ENCODE measurements at places on chromosomes 12 and 14.

DNA sequence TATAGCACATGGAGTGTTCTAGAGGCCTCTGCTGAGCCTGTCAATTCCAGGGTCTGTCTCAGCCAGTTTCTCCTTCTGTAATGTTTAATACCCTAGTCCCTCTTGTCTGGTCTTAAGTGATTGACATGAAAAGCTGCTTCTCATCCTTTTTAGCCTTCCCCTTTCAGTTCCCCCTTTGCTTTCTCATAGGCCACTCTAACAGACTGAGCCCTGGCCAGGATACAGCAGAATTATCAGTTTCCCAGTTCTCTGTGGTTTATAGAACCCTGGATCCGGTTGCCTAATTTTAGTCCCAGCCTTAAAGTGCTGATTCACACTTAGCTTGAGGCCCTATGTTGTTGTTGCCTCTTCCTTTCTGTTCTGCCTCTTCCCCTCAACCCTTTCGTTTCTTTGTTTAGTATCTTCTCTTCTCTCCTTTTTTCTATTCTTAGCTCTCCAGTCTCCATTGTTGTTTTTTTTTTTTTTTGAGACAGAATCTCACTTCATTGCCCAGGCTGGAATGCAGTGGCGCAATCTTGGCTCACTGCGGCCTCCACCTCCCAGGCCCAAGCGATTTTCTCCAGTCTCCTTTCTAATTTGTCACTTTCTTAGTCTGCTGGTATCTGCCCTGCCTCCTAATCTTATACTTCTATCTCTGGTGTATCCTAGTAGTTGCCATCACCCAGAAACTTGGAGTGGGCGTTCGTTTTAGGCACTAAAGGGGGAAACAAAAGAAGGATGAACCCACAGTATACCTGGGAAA is 2.9 kb upstream of the BIN2 start:
- peak; percentile 30 for DNase-seq

DNA sequence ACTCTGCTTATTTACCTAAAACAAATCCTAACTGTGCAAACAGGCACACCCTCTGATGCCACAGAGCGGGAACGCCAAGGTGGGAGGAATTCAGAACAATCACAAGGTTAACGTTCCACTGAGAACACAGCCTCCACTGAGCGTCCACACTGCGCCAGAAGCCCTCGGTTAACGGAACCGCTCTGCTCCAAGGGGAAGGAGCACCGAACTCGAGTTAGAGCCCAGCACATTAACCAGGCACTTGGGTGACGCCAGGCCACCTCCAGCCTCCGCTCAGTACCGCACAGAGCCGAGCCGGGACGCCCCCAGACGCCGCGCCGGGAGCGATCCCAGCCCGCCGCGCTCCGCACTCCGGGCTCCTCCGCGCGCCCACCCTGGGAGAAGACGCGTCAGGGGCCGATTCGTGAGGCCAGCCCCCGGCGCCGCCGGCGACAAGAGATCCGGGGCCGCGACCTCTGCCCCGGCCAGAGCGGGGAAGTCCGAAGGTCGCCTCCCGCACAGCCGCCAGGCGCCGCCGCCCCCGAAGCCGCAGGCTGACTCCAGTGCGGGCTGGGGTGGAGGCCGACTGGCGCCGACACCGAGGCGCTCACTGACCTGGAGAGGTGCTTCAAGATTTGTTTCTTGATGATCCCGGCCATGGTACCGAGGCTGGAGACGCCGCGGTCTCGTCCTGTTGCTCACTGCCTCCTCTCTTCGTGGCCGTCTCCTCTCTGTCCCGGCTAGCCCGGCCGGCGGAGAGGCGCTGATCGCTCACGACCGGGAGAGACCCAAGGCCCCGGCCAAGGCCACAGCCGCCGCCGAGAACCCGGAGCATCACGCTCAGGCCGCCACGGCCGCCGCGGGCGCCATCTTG is 450 bp downstream of the BLTP3B start:
- DNase-seq = peak; percentile 65

- DNase-seq = no peak
Measured at GRCh38 chr14:83023369-83023768, 1489.7 kb upstream of the SEL1L start.

DNA sequence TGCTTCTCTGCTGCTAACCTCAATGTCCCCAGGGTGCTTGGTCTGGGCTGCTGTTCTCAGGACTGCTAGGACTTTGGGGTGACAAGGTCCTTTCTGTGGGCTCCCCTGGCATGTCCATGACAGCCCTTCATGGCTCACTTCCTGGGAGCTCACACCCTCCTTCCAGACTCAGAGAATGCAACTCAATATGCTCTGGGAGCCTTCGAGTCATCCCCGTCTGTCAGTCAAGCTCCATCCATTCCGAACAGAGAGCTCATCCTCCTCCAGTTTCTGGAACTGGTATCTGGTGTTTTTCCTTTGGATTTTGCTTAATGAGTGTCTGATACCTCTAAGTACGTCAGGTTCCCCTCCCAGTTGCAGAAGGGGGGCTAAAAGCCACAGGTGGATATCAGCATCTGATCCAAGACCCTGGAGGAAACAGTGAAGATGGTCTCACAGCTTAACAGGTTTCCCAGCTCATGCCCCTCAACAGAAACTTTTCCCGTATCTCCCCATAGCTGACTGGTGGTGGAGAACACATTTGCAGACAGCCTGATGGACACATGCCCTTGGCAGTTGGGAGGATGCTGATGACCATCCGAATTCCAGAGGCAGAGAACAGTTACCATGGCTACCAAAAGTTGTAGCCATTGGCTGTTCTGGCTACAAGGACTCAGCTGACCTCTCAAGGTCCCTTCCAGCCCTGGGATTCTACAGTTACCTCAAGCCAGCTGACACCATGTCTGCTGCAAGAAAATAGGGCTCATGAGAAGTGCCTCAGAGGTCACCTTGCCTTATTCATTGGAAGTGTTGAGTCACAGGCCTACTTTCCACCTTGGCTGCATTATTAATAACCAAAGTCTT is 9.5 kb upstream of the RAB35 start:
- DNase-seq = no peak

DNA sequence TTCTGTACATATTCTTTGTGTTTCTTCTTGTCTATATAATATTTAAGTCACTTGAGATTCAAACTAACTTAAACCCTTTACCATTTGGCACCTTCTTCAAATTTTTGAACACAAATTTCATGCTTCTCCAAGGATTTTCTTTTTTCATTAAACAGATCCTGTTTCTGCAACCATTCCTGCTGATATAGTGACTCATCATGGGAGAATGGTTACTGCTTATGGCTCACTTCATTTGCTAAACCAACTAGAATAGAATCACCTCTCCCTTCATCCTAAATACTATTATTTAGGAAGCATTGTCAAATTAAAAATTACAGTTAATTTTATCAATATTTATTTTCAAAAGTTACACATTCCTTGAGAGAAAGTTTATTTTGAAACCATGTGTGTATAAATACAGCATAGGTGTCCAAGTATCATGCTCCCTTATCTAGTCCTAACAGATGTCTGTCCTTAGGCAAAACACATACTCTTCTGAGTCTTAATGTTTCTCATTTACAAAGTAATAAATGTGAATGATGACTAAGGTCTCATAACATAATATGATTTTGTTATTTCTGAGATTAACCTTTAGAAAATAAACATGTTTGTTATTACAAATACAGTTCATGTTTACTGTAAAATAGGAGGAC is 40.7 kb downstream of the PLCZ1 start:
- DNase-seq = peak; percentile 40

GRCh38 chr12:49916129-49916919 is 12.6 kb upstream of the FAIM2 start:
- DNase-seq = no peak

DNA sequence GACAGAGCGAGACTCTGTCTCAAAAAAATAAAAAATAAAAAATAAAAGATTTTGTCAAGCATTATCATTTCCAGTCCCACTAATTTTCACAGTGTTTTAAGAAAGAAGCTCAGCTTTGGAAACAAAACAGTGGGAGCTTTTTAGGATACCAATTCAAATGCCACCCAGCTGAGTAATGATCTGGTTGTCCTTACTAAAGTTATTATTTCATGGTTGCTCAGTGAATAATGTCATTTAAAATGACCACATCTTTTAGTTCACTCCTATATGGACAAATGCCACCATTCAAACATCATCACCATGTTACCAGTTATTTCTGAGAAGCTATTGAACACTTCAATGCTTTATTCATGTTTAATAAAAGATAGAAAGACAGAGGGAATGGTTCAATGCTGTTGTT is 365.0 kb downstream of the CCER1 start:
- no peak for DNase-seq

DNA sequence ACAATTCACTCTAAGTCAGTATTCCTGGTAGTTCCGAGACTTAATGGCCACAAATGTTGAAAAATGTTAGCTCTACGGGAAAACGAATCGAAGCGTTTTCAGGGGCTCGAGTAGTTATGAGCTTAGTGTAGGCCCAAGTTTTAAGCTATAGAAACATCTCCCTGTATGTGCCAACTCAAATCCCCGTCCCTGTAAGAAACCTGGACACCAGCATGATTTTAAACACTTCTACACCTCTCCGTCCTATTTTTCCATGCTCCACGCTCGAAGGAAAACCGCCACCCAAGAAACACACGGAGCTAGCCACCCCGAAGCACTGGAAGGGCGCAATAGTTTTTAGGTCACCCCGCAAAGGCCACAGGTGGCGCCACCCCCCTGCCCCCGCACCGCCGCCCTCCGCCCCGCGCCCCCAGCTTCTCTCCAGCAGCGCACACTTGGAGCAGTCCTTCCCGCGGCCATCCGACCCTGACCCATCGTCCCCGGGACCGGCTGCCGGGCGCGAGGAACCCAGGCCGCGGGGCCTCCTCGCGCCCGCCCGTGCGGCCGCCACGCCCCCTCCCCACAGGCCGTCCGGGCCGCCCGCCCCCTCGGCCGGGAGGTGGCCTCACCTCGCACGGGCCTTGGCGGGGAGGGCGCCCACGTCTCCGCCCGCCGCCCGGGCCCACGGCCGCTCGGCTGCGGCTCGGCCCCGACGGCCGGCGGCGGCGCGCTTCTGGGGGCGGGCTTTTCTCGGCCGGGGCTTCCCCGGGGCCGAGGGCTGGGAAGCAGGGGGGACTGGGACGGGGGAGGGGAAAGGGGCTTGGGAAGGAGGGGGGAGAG is 522 bp downstream of the R3HDM2 start:
- DNase-seq = peak; percentile 54

- peak; percentile 18 for DNase-seq
Measured at GRCh38 chr14:63781686-63782085, 53.8 kb upstream of the SGPP1 start.

- no peak for DNase-seq
Measured at GRCh38 chr14:45838597-45838996, 585.6 kb upstream of the MIS18BP1 start.

DNA sequence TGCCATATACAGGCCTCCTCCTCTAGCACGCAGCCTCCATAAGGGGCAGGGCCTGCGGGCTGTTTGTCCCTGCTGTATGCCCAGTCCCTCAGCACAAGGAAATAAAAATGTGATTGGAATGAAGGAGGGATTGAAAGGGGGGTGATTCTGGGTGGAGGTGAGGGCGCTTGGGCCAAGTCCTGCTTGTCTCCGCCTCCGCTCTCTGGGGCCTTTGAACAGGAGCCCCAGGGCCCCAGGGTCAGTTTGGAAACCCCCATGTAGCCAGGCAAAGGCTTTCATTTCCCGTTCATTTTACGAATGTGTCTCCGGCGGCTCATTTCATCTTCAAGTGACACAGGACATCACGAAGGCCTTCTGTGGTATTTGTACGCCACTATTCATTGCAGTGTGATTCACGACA is 4.5 kb upstream of the CACNA2D4 start:
- DNase-seq = no peak

DNA sequence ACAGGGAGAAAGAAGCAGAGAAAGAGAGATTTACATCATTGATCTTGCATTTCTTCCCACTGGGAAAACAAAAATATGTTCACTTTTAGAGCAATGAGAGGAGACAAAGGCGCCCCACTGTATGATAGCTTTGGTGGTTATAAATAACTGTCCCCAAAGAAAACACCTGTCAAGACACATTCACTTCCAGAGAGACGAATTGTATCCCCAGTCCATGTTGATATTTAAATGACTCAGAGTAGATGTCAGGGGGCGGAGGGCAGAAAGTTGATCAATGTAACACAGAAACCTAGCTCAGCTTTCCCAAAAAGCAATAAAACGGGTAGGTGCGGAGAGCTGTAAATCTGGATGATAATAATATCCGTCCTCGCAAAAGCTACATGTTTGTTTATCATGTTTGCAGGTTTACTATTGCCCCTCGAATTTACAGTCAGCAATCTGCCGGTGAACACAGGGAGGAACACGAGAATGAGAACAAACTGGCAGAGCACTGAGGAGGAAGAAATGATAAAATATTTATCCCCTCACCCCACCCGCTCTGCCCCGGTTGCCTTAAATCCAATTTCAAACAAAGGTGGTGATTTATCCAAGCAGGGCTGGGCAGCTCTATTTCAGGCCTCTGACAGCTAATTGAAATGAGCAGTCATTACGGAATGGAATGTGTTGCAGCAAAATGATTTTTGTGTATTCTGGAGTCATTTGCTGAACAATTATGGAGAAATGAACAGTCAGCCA is 84.4 kb downstream of the CMKLR1 start:
- no peak for DNase-seq

DNA sequence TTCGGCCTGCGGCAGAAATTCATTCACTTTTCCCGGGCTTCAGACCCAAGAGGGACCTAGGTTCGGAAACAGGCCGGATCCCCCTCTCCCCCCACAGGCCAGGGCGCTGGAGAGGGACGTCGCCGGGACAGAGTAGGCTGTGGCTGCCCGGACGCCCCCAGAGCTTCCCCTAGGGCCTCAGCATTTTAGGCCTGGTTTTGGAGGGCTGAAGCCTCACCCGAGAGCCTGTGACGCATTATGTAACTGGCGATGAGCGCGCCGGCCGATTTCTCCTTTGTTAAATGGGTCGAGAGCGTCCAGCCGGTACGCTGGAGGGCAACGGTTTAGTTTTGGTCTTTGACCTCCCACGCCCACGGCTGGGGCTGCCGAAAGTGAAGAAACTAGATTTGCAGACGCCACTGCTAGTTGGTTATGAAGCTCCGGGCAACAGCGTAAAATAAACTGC is 657 bp downstream of the PEBP1 start:
- DNase-seq = no peak

GRCh38 chr12:108722992-108723766 is 8.1 kb downstream of the CORO1C start:
- DNase-seq = peak; percentile 88

- DNase-seq = no peak
Measured at GRCh38 chr14:101819251-101819990, 57.9 kb downstream of the PPP2R5C start.

- DNase-seq = no peak
Measured at GRCh38 chr14:85217412-85217811, 312.5 kb upstream of the FLRT2 start.
